ENCODE measurements at places on chromosomes 5 and 9.

- no peak for DNase-seq
Observed at GRCh38 chr9:77224746-77225312, 47.5 kb downstream of the VPS13A start.

DNA sequence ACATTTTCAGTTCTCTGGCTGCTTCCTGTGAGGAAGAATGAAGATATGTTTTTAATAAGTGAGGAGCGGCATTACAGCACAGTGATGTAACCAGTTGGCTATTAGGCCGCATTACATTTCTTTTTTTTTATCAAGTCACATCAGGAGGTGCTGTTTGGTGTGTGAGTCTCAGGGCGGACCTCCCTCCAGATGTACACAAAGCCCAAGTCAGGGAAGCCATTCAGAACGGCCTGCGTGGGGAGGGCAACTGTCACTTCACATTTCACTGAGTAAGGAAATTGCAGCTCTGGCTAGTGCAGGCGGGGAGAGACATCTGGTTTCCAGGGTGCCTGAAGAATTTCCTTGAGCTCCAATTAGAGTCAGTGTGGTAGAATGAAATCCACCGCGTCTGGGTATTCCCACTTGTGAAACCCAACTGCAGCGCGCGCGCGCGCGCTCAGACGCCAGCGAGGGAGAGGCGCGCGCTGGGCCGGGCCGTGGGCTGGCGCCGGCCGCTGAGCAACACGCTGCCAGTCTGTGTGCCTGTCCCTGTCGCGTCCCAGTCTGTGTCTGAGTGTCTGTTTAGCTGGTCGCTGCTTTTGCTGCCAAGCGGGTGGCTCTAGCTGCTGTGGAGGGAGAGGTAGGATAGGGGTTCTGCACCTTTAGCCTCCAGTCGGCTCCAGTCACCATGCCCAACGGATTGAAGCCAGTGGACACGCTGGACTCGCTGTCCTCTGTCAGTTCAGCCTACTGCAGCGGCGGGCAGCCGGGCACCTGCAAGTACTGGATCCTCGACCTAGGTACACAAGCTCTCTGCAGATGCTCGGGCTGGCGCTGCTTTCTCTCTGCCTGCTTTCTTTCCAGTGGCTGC lies 140.8 kb upstream of the OTULINL start:
- DNase-seq, result no peak

- no peak for DNase-seq
Observed at GRCh38 chr9:132348676-132349075, 6.1 kb downstream of the SETX start.

- no peak for DNase-seq
Observed at GRCh38 chr5:96896276-96896675, 20.0 kb downstream of the ERAP2 start.
